ENCODE measurements at places on chromosomes 4 and X. TPM values are rescaled to one million over a fixed set of nuclear protein-coding genes. Genes with fewer than 3 reads are reported as not detected.

GRCh38 chr4:10758906-10759305 is 74.3 kb upstream of the CLNK start:
- H3K4me3 ChIP-seq, result no peak overlapping the region
- H3K36me3 ChIP-seq, result no peaks in the 10 kb centered on the region
- H3K27me3 ChIP-seq, result no peaks in the 10 kb centered on the region
- peaks cover 3% of the 10 kb centered on the region for H3K4me1 ChIP-seq
- no peak overlapping the region for H3K27ac ChIP-seq

- H3K4me3 ChIP-seq, result no peak overlapping the region
- peak overlapping the region; percentile 3 for H3K27ac ChIP-seq
- no peaks in the 10 kb centered on the region for H3K36me3 ChIP-seq
- peaks cover 28% of the 10 kb centered on the region for H3K4me1 ChIP-seq
- no peaks in the 10 kb centered on the region for H3K27me3 ChIP-seq
These were observed 13.0 kb downstream of the SH3BP2 start for GRCh38 chr4:2805712-2806389.

GRCh38 chr4:168386002-168386401 is 67.5 kb upstream of the DDX60 start:
- H3K4me1 ChIP-seq, result peaks cover 4% of the 10 kb centered on the region
- H3K4me3 ChIP-seq, result no peak overlapping the region
- H3K36me3 ChIP-seq, result peaks cover 3% of the 10 kb centered on the region
- no peak for DNase-seq

- H3K27me3 ChIP-seq, result no peaks in the 10 kb centered on the region
- no peak for DNase-seq
These were observed 17.0 kb downstream of the SLC9B1 start for GRCh38 chr4:103002551-103002950.

DNA sequence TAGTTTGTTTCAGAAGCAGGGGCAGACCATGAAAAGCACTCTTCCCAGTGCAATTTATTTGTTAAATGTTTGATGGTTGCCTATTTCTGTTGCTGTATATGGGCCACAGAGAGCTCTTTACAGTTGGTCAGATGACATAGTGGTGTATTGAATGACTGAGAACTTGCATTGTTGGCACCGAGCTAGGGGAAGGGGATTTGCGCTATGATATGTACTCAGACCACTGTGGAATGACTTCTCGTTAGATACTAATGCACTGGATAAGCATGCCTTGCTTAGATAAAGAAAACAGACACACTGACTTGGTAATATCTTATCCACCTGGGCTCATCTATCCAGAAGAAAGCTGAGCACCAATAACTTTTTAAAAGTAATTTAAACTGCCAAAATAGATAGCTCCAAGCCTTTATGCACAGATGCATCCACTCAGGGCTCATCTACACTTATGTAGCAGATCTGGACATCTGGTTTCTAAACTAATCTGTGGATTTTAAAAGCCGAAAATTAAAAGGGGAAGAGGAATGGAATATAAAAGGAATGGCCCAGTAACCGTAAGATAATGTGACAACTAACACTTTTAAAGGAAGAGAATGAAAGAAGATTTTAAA is 132.7 kb downstream of the GATB start:
- H3K4me1 ChIP-seq, result peaks cover 20% of the 10 kb centered on the region
- no peaks in the 10 kb centered on the region for H3K27me3 ChIP-seq
- no peak overlapping the region for H3K4me3 ChIP-seq

DNA sequence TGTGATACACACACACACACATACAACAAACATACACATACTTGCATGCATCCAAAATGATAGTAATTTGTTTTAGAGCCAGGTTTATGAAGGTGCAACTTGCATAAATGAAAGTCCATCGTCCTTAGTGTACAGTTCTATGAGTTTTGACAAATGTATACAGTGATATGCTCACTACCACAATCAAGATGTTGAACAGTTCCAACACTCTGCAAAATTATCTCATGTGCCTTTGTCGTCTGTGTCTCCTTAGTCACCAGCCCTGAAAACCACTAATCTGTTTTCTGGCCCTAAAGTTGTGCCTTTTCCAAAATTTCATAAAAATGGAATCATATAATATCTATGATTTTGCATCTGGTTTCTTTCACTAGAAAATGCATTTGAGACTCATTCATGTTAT is 67.8 kb upstream of the ANXA3 start:
- no peak overlapping the region for H3K27ac ChIP-seq
- no peaks in the 10 kb centered on the region for H3K4me1 ChIP-seq
- H3K27me3 ChIP-seq, result no peaks in the 10 kb centered on the region
- no peak for DNase-seq

- H3K27ac ChIP-seq, result no peak overlapping the region
- H3K4me1 ChIP-seq, result no peaks in the 10 kb centered on the region
- no peaks in the 10 kb centered on the region for H3K36me3 ChIP-seq
- no peak for DNase-seq
- no peak overlapping the region for H3K4me3 ChIP-seq
These were observed 99.4 kb upstream of the STK26 start for GRCh38 chrX:131923614-131924250.

GRCh38 chr4:85725721-85726170 is 250.8 kb downstream of the ARHGAP24 start:
- no peaks in the 10 kb centered on the region for H3K27me3 ChIP-seq
- no peak overlapping the region for H3K4me3 ChIP-seq
- peaks cover 25% of the 10 kb centered on the region for H3K4me1 ChIP-seq
- H3K36me3 ChIP-seq, result no peaks in the 10 kb centered on the region

GRCh38 chr4:155799116-155799793 is 40.4 kb downstream of the GUCY1B1 start:
- no peak for DNase-seq
- H3K27ac ChIP-seq, result peak overlapping the region; percentile 55
- peaks cover 17% of the 10 kb centered on the region for H3K4me1 ChIP-seq
- peak overlapping the region; percentile 37 for H3K4me3 ChIP-seq
- no peaks in the 10 kb centered on the region for H3K36me3 ChIP-seq

- no peaks in the 10 kb centered on the region for H3K4me1 ChIP-seq
- H3K36me3 ChIP-seq, result no peaks in the 10 kb centered on the region
- no peak overlapping the region for H3K27ac ChIP-seq
- no peak for DNase-seq
- no peaks in the 10 kb centered on the region for H3K27me3 ChIP-seq
These were observed 38.5 kb downstream of the CYTL1 start for GRCh38 chr4:4980621-4981230.

DNA sequence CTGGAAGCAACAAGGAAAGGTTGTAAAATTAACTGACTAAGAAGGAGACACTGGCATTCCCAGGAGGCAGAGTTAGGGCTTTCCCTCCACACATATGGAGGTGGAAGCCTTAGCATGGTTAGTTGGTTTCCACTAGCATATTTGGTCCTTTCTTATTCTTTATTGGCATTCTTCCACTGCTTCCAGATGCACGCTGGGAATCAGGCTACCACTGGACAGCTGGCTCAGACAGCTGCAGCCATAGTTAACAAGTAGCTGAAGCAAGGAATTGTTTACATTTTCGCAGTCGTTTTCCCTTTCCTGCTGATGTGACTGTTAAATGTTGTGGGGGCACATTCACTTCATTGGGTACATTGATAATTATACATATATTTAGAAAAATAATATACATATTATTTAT is 169.2 kb downstream of the GRIA2 start:
- DNase-seq, result no peak
- no peaks in the 10 kb centered on the region for H3K27me3 ChIP-seq
- no peak overlapping the region for H3K4me3 ChIP-seq
- H3K27ac ChIP-seq, result no peak overlapping the region

- no peaks in the 10 kb centered on the region for H3K36me3 ChIP-seq
- H3K4me1 ChIP-seq, result no peaks in the 10 kb centered on the region
- H3K27me3 ChIP-seq, result no peaks in the 10 kb centered on the region
- no peak overlapping the region for H3K4me3 ChIP-seq
These were observed 41.6 kb upstream of the SLC25A4 start for GRCh38 chr4:185101354-185101890.

- no peaks in the 10 kb centered on the region for H3K27me3 ChIP-seq
- no peaks in the 10 kb centered on the region for H3K36me3 ChIP-seq
- no peak overlapping the region for H3K4me3 ChIP-seq
- H3K27ac ChIP-seq, result no peak overlapping the region
- no peak for DNase-seq
These were observed 29.3 kb downstream of the FAM199X start for GRCh38 chrX:104195489-104196084.

DNA sequence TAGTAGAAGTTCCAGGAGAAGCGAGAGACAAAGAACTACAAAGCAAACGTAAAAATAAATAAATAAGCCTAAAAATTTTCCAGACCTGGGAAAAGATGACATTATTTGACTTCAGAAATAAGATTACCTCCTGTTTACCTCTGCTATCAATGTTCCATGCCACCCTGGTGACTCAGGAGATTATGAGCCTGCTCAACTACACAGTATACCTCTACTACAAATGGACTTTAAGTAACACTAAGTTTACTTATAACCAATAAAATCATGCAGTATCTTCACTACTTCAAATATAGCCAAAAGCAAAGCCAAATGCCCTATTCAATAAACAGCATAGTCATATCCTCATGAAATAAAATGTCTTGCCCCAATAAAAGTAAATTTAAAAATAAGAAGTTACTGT is 105.4 kb downstream of the CYLC1 start:
- H3K4me1 ChIP-seq, result no peaks in the 10 kb centered on the region
- DNase-seq, result no peak
- H3K4me3 ChIP-seq, result no peak overlapping the region
- no peaks in the 10 kb centered on the region for H3K27me3 ChIP-seq
- no peak overlapping the region for H3K27ac ChIP-seq
- H3K36me3 ChIP-seq, result no peaks in the 10 kb centered on the region

- no peaks in the 10 kb centered on the region for H3K4me1 ChIP-seq
- H3K27ac ChIP-seq, result no peak overlapping the region
- H3K4me3 ChIP-seq, result no peak overlapping the region
- no peak for DNase-seq
- no peaks in the 10 kb centered on the region for H3K36me3 ChIP-seq
- H3K27me3 ChIP-seq, result no peaks in the 10 kb centered on the region
These were observed 63.6 kb downstream of the CPZ start for GRCh38 chr4:8656185-8656517.

- H3K27me3 ChIP-seq, result no peaks in the 10 kb centered on the region
These were observed 15.4 kb downstream of the IQSEC2 start for GRCh38 chrX:53265771-53266574.

DNA sequence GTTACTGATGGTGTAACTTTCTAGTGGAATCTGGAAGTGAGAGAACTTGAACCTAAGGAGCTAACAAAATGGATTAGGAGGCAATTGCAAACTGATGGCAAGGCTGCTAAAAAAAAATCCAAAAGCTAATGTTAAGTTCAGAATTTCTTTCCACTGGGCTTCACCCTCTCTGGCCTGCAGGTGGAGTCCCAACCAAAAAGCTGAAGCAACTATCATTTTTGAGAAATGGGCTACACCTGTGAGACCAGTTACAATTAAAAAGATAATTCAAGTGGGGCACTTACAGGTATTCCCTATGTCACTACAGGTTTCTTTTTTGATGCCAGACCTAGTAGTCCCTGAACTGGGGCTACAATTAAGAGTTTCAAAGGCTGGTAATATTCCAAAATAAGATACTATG is 142.1 kb upstream of the FTHL17 start:
- no peak overlapping the region for H3K27ac ChIP-seq
- no peaks in the 10 kb centered on the region for H3K27me3 ChIP-seq
- H3K36me3 ChIP-seq, result no peaks in the 10 kb centered on the region

DNA sequence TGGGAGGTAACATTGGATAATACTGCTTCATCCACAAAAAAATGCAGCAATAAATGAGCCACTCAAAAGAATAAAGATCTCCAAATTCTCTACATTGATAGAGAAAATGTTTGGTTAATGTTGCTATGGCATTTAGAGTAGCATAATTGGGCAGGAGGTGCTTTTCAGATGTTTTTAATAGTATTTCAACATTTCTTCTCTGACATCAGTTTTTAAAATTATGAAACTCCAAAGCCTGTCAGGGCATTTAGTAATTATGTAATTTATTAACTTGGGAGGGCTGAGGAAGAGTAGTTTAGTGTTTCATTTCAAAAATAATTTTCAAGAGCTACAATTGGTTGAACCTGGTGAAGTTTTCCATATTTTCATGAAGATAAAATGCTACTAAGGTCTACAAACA is 211.3 kb upstream of the INTU start:
- H3K27me3 ChIP-seq, result no peaks in the 10 kb centered on the region
- no peaks in the 10 kb centered on the region for H3K4me1 ChIP-seq
- H3K4me3 ChIP-seq, result no peak overlapping the region
- no peak overlapping the region for H3K27ac ChIP-seq

Gene CCNB3
- total RNA-seq, result 0.21 TPM

Gene TEX13C
- not detected for total RNA-seq

Gene UCP1
- total RNA-seq, result not detected

Gene SPIN2A
- total RNA-seq, result 0.54 TPM

Gene PAGE4
- not detected for total RNA-seq

Gene BMP3
- 1.4 TPM for total RNA-seq

Gene TLR10
- 0.81 TPM for total RNA-seq

Gene YY2
- total RNA-seq, result 1.5 TPM

Gene ATP2B3
- total RNA-seq, result 0.85 TPM

Gene SRPX
- total RNA-seq, result 54.5 TPM

Gene ANK2
- 21.3 TPM for total RNA-seq
